Activated T-cell treated with anti-CD3 and anti-CD28 coated beads, Interleukin-2, amount 50 U/mL, for 1 hour (primary cell): ENCODE measurements at places on chromosomes 12 and 14.

- DNase-seq = no peak
These were observed 966.7 kb downstream of the SLC6A15 start for GRCh38 chr12:83945871-83946270.

- DNase-seq = no peak
These were observed 395.2 kb upstream of the DCN start for GRCh38 chr12:91577586-91578539.

DNA sequence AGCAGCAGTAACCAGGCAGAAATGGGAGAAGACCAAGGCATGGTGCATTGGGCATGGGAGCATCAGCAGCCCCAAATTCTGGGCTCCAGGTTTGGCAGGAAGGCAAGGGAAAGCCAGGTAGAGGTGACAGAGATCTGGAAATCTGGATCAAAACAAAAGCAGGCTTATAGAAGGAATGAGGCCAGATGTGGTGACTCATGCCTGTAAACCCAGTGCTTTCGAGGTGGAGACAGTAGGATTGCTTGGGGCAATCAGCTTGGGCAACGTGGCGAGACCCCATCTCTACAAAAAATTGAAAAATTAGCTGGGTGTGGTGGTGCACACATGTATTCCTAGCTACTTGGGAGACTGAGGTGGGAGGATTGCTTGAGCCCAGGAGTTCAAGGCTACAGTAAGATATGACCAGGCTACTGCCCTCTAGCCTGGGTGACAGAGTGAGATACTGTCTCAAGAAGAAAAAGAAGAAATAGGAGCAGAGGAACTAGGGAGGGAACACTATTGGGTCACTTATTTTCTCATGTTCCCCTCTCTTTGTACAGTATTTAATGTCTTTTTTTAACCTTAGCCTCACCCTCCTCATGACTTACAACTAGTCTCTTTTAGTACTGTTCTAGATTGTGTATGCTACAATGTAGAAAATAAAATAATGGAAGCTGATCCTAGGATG, 25.1 kb downstream of the SLC4A8 start:
- DNase-seq = no peak

DNA sequence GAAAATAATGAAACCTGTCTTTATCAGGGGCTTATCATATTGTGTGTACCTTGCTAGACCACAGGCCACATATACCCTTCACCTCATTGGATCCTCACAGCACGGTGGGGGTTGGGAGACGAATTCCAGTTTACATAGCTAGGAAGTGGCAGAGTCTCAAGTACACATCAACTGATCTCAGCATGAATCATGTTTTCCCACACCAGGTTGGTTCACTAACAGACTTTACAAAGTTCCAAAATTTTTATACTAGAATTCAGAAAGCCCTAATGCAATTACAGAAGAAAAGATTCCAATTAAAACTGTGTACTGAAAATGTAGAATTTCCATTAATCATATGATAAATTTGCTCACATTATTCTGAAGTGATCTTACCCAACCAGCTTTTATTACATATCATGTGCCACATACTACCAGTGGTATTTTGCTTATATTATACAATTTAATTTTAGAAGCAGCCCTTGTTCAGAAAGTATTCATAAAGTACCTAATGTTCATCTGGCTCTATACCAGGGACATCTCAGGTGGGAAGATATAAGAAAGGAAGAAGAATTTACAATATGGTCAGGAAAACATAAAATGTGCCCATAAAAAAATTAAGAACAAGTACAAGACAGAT, 196.2 kb downstream of the ITPR2 start:
- DNase-seq = no peak

GRCh38 chr12:13033476-13033875, 10.7 kb upstream of the FAM234B start:
- no peak for DNase-seq

- DNase-seq = no peak
These were observed 7.1 kb downstream of the ABCC9 start for GRCh38 chr12:21934173-21934572.

DNA sequence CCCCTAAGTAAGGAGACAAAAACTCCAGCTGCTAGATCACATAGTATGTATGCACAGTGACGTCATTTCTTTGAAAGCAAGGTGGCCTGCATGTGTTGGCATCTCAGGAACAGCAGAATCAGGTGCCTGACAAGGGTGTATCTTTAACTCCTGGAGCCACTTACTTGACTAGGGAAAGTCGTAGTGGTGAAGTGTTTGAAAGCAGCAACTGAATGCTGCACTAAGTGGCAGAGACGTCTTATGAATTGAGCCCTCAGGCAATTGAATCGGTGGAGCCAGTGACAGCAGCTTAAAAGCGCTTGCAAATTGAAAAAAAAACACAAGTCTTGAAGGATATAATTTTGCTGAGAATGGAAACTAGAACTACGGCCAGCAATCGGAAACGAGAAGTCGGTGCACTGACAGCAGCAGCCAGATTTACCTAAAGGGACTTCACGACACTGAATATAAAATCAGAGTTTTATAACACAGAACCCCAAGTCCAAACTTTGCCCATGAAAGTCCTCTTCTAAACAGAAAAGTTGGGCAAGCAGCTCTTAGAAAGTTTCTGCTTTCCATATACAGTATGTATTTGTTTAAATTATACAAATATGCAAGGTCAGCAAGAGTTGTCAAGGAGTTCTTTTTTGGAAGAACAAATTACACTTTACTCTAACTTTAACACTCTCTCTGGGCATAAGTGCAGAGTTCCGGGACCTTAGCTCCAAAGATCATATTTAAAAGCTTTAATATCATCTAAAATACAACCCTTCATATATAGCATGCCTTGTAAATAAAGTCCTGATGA, 1.1 kb downstream of the IGF1 start:
- DNase-seq = no peak

GRCh38 chr12:52260361-52261207, 13.9 kb upstream of the KRT86 start:
- DNase-seq = no peak

- DNase-seq = no peak
These were observed 8.4 kb downstream of the ANO6 start for GRCh38 chr12:45224311-45224710.

- DNase-seq = no peak
These were observed 80.9 kb downstream of the DAD1 start for GRCh38 chr14:22508150-22508457.

DNA sequence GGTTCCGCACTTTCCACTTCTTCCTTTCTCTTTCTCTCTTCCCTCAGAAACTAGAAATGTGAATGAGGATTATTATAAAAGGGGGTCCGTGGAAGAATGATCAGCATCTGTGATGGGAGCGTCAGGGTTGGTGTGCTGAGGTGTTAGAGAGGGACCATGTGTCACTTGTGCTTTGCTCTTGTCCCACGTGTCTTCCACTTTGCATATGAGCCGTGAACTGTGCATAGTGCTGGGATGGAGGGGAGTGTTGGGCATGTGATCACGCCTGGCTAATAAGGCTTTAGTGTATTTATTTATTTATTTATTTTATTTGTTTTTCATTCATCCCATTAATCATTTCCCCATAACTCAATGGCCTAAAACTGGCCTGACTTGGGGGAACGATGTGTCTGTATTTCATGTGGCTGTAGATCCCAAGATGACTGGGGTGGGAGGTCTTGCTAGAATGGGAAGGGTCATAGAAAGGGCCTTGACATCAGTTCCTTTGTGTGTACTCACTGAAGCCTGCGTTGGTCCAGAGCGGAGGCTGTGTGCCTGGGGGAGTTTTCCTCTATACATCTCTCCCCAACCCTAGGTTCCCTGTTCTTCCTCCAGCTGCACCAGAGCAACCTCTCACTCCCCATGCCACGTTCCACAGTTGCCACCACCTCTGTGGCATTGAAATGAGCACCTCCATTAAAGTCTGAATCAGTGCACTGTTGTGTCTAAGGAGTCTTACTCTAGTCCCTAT, 4.6 kb upstream of the ATN1 start:
- no peak for DNase-seq

GRCh38 chr14:90332271-90332584, 487 bp upstream of the NRDE2 start:
- no peak for DNase-seq
